ENCODE measurements at places on chromosomes 6 and 20.
A peak's percentile ranks its signal among the peaks of the same experiment; 100 is the strongest.

DNA sequence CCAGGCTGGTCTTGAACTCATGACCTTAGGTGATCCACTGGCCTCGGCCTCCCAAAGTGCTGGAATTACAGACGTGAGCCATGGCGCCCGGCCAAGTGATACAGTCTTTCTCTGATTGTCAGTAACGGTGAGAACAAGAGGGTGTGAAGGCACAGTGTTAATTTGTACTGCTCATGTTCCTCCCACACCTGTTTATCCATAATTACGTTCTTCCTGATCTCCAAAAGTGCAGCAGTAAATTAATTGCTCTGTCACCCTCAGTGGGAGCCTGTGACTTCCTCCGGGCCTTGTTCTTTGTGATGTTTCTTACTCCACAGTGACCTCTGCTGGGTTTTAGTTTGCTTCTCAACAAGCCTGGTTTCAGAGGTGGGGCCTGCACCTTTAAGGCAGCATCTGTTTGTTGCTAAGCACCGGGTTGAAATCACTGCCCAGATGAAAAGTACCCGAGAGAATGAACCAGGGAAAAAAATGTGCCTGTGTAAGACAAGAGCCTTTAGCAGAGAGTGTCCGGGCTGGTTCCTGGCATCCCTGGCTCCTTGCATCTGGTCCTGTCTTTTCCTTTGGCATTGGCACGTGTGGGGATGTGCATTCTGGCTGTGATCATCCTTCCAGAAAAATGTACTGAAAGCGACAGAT is 89.1 kb upstream of the CLDN20 start:
- peak; percentile 18 for DNase-seq

- DNase-seq = peak; percentile 79
Measured at GRCh38 chr6:44127186-44128019, at the start of the genes MRPL14 and TMEM63B. TSS of gene MRPL14 (minus strand) at chr6:44127452. CDS start at chr6:44116611, 10,841 bp downstream. TSS of gene TMEM63B (plus strand) at chr6:44127554. CDS start at chr6:44134585, 7,031 bp downstream.

DNA sequence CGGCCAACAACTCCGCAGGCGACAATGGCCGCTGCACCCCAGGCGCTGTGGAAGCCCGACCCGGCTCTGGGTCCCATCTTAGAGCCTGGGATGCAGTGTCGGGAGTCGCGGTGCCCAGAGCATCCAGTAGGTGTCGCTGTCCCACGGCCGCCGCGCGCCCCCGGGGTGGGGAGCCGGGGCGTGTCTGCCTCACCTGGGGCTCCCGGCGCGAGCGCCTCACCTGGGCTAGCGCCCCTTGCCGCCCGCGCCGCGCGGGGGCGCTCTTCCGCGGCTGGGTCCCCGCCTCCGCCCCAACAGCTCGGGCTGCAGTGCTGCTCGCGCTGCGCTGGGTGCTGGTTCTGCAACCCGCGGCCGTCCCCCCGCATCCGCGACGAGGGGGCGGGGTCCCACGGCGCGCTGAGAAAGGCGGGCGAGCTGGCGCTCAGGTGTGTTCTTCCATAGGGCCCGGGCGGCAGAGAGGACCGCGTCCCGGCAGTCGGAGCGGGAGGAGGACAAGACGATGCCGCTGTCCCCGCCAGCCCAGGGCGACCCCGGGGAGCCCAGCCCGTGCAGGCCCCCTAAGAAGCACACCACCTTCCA is at the start of gene CRYBG1:
Gene CRYBG1, plus strand, starts transcription at position 308 of the 579 bp plus-strand sequence. Its CDS starts 192 bp downstream, at position 500.
- DNase-seq = no peak

GRCh38 chr6:40042232-40042631 is 108.0 kb upstream of the MOCS1 start:
- DNase-seq = no peak

DNA sequence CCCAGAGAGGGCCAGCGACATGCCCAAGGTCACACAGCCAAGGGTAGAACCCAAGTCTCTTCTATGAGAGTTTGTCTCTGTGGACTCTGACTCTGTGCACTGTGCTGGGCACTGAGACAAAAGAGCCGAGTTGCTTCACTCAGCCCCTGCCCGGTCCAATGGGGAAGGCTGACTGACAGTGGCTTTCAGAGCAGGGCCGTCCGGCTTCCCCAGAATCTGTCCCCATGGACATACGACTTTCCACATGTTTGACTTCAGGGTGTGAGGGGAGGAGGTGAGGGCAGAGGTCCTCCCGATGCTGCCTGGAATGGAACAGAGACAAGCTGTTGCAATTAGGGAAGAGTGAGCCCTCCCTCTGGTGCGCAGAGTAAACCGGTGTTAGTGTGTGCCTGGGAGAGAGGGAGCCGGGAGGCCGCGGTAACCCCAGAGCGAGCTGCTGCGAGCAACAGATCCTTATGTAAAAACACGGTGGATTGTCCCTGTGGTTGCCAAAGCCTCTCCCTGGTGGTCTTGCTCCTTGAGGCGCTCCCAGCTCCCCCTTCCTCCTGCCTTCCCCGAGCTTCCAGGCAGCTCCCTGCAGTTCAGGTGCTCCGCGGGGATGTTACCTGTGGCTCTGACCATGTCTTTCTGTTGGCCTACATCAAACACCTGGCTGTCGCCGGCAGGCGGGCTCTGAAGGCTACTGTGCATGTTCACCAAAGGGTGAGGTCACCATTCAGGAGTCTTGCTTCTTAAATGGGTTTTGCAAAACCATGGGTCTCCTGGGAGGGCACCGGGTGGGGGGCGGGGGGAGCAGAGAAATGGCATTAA is 672 bp downstream of the SIRPA start:
- DNase-seq = no peak

DNA sequence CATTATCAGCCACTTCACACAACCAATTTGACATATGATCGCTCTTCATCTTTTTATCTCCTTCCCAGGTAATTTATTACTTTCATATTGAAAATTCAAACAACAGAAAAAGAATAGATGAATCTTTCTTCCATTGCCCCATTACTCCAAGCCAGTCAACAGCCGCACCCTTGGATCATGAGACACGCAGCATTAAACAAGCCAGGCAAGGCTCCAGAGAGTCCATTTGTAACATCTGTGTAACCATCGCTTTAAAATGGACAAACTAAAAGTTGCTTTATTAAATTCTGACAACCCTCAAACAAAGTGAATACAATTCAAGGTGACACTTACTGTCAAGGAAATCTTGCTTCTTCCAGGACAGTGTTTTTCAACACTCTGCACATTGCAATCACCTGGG is 200.3 kb downstream of the EPM2A start:
- no peak for DNase-seq
